ENCODE measurements at places on chromosomes 1 and 21. TPM values are rescaled to one million over a fixed set of nuclear protein-coding genes. Genes with fewer than 3 reads are reported as not detected.
A peak's percentile ranks its signal among the peaks of the same experiment; 100 is the strongest.

DNA sequence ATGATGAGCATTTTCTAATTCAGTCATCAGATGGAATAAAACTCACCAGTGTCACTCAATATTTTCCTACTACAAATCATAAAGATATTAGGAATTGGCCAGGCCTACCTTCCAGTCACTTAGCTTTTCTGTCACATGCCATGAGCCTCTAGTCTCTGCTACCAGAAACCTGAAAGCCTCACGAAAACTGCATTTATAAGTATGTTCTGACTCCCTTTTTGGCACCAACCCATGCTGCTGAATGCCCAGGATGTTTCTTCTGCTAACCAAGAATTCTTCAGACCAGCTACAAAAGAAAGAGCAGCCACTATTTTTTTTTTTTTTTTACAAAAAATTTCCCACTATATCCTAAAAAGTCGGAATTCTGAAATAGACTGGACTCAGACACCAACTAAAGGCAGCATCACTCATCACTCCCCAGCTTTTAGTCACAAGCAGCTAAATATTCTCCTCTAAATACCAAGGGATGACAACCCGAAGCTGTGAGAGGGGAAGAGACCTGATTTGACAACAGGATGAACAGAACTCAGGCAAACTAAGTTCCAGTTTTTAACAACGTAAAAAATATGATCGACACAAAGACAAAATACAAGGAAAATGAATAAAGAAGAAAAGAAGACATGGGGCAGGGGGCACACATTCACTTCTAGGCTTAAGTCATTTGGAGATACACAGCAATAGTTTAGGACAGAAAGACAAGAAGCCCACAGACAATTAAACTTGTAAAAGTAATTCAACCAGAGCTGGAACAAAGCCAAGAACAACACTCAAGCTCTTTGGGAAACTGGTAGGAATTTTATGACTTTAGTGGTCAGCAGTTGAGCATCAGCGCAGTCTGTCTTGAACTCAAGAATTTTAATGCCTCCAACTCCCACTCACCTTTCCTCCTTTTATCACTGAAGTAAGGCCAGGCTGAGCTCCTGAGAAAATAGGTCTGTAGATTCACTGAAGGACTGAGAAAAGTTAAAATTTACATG, 1.7 kb downstream of the DCAF8 start:
- H3K4me3 ChIP-seq, result no peak overlapping the region
- no peak for DNase-seq
- peak overlapping the region; percentile 97 for H3K27ac ChIP-seq
- no peaks in the 10 kb centered on the region for H3K36me3 ChIP-seq
- H3K4me1 ChIP-seq, result peaks cover 13% of the 10 kb centered on the region

DNA sequence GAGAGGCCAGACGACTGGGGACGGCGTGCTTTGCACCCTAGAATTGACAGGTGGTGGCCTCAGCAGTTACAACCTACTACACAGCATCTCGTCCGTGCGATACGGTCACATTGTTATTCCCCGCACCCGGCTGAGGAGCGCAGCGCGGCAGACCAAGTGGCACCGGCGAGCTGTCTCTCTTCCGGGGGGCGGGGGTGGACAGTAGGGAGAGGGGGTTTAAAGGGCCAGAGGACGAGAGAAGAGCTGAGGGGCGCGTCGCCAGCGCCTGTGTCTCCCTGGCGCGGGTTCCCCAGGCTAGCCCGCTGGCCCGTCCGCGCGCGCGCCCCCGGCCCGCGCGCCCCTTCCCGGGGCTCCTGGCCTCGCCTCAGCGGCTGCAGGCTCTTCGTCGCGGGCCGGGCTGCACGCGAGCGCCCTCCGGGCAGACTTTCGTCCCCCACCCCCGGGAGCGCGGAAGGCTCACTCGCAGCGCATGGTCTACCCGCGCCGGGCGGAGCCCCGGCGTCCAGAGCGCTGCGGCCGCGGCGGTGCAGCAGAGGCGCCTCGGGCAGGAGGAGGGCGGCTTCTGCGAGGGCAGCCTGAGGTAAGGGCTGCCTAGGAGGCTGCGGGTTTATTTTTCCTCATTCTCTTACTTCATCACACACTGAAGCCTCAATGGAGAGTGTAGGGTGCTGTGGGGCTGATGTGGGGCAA, at the start of gene PDE4B:
Gene PDE4B (plus strand): TSS at position 227 of the 690 bp plus-strand sequence.
- no peaks in the 10 kb centered on the region for H3K4me1 ChIP-seq
- no peak for DNase-seq
- H3K27ac ChIP-seq, result no peak within 1 kb of the TSS
- no peaks in the 10 kb centered on the region for H3K36me3 ChIP-seq

DNA sequence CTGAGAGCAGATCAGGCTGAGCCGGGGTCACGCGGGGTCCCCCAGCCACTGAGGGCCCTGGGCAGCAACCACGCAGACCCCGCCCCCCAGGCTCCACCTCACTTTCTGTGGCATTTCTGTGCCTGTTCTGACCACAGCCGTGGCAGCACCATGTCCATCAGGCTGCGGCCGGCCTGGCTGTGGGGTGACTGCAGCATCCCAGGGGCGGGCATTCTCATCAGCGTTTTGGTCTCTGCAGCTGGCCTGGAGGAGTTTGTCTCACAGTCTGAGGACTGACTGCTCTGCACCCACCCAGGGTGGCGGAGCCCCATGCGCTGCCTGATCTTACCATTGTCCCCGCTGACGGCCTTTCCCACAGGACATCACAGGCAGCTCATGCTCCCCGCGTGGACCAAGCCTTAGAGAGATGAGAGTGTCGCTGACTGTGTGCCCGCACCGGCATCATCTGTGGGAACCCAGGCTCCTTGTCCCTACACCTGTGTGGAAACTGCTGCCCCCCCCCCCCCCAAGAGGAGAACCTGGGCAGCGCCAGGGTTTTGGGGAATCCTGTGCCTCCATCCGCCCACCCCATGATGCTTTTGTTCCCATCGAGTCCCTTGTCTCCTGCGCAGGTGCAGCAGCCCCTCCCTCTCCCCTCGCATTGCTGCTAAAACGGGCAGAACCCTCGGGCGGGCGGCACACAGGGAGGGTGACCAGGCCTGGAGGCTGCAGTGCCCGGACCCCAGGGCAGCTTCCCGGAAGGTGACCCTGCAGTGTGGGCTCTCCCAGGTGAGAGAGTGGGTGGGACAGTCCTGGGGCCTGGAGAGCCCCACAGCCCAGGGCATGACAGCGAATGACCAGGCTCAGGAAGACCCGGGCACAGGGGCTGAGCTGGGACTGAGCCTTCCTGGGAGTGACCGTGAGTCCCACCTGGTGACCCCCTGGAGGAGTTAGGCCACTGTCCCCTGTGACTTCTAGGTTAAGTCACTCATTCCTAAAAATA, 1.8 kb downstream of the KRTAP10-1 start:
- no peaks in the 10 kb centered on the region for H3K36me3 ChIP-seq
- H3K4me1 ChIP-seq, result no peaks in the 10 kb centered on the region
- H3K27me3 ChIP-seq, result no peaks in the 10 kb centered on the region
- DNase-seq, result peak; percentile 11
- no peak overlapping the region for H3K4me3 ChIP-seq

- no peaks in the 10 kb centered on the region for H3K36me3 ChIP-seq
- no peak overlapping the region for H3K4me3 ChIP-seq
- no peaks in the 10 kb centered on the region for H3K4me1 ChIP-seq
Observed at GRCh38 chr21:32359719-32360260, 33.0 kb downstream of the URB1 start.

The ACTN2 gene
- not detected for total RNA-seq

The RGS16 gene
- not detected for total RNA-seq

All from Peyer's patch (tissue), 4 donors.